CD8-positive, alpha-beta memory T cell (primary cell): ENCODE measurements at places on chromosomes 5 and 9. TPM values are rescaled to one million over a fixed set of nuclear protein-coding genes. Genes with fewer than 3 reads are reported as not detected.

- DNase-seq, result no peak
Observed at GRCh38 chr5:15234366-15234765, 265.6 kb upstream of the FBXL7 start.

FGF1 gene
- not detected for total RNA-seq

DNA sequence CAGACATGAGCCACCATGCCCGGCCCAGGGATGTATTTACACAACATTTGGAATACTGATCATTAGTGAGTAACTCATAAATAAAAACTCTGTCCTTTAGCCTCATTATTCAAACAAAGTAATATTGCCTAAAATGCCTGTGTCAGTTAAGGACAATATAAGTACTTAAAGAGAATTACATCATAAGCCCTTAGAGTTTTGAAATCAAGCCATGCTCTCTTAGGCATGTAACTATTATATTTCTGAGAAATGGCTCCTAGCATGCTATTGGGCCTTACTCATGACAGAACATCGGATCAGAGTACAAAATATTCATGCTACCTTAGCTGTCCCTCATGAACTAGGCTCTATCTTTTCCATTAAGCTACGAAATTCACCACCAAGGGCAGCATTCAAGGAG, 309.3 kb downstream of the CHSY3 start:
- no peak for DNase-seq

DNA sequence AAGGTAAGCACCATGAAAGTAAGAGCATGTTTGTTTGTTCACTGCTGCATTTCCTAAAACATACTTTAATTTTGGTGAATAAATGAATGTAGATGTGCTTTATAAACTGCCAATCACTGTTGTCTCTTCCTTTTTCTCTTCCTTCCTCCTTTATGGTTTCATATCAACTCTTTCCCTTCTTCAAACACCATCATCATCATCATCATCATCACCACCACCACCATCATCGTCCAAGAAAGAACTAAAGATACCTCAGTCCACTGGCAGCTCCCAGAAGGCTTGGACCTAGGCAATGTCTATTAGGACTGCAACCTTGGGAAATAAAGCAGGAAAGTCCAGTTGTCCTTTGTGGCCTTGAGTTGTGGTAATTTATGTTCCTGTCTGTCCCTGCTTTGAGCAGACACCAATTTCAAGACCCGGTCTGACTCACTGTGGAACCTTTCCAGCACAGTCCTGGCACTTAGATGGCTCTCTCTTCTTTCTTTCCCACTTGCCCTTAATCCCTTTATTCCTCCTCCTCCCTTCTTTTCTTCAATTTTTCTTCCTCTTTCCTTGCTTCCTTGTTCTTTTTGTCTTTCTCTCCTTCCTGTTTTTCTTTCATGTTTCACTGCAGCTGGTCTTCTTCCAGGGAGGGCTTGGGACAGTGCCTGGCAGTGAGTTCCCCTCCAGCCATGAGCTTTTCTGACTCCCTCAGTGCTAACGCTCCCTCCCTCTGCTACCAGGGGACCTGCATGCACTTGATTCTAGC, 99.3 kb downstream of the ANGPTL2 start:
- DNase-seq, result no peak

DNA sequence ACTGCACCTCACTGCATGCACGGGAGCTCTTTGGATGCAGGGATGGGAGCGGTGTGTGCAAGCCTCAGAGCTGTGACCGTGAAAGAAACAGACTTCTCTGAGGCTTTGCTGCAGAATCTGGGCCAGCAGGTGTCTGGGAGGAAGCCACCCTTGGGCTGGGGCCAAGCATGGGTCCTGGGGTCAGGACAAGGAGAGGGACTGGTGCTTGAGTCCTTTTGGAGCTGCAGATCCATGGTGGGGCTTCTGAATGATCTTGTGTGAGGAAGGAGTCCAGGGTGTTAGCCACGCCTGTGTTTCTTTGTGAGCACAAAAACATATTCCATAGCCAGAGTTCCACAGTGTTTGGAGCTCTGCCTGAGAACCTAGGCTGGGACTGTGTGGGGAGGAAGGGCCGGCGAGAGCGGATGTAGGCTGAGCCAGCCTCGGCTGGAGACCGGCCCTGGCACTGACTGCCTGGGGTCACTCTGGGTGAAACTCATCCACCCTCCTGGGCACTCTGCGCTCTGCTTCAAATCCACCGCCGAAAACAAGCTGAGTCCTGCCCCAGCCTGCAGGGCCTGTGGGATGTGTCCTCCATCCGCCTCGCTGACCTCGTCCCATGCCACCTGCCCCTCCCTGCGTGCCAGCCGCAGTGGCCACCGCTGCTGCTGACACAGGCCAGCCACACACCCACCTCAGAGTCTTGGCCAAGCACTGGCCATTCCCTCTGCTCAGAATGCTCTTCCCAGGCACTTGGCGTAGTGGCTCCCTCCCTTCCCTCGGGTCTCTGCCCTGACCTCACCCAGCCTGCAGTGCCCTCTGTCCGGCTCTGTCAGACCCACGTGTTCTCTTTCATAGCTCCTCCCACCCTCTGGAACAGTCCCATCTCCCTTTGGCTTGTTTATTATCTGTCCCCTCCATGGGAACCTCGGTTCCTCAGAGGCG, 26.7 kb downstream of the ERGIC1 start:
- no peak for DNase-seq

DNA sequence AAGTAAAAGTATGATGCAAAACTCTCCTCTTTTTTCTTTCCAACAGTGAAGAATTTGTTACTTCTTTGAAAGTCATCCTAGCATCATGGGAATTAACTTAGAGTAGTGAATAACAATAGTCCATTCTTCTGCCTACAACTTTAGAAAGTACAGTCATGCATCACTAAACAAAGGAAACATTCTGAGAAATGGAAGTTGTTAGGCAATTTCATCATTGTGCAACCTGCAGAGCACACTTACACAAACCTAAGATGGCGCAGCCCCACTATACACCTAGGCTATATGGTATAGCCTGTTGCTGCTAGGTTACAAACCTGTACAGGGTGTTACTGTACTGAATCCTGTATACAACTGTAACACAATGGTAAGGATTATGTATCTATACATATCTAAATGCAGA, 1209.3 kb upstream of the C9orf72 start:
- no peak for DNase-seq

DNA sequence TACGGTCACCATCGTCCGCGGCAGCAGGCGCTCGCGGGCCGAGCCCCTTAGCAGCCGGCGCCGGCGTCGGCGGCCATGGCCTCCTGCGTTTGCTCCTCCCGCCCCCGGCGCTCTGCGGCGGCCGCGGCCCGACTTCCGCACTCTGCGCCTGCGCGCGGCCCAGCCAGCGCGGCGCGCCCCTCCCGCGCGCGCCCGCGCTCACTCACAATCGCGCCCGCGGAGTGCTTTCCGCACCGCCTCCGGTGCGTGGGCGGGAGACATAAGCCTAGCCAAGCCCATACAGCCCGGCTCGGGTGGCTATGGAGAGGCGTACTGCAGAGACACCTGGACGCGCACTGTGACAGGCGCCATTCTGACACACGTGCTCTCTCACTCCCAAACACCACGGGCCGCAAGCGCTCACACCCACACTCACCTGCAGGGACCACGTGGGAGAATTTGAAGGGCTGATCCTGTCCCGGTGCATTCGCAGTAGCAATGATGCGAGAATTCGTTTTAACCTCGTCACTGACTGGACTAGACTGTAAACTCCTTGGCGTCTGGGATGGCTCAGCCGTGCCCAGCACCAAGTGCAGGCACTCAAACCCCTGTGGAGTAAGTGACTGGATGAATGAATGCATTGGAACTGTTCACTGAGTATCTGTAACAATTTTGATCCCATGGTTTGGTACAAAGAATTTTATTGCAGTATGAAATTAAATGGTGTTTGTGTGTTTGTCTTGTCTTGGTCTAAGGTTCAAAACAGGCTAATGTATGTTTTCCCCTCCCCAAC, at the start of gene RNF145:
Gene RNF145 (minus strand): TSS at position 116 of the 772 bp plus-strand sequence. CDS start 5,936 bp downstream, outside the sequence.
- DNase-seq, result peak; percentile 86

FSD1L gene
- total RNA-seq, result 3.8 TPM

DNA sequence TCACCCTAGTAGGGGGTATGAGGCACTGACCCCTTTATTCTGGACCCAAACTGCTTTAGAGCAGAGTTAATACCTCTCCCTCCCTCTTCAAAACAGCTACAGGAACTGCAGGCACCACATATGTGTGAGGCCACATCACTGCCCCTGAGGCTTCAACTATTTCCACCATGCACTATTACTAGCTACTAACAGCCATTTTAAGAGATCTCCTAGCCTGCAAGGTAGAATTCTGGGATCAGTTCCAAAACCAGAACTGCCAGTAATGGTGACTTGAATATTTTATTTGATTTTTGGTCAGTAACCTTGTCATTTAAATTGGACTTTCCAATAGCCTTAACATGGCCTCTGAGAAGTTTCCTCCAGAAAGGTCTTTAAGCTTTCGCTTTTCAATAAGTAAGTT, 55.3 kb upstream of the FSD1L start:
- DNase-seq, result no peak

GRCh38 chr5:132386644-132387286, 17.3 kb downstream of the SLC22A5 start:
- DNase-seq, result peak; percentile 72

- no peak for DNase-seq
Observed at GRCh38 chr5:96857924-96858323, 18.4 kb upstream of the ERAP2 start.
